Fibroblast of skin of left quadriceps (primary cell): ENCODE measurements at places on chromosomes 16 and 17.

DNA sequence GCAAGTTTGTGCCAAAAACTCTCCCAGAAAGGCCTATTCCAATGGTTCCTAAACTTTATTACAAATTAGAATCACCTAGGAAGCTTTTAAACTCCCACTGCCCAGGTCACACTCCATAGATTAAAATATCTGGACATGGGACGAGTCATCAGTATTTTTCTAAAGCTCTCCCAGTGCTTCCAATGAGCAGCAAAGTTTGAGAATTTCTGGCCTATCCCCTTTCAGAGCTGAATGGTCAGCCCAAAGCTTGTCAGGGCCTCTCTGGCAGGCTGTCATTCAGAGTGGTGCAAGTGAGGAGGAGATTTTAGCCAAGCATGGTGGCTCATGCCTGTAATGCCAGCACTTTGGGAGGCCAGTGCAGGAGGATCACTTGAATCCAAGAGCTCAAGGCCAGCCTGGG is 2.4 kb downstream of the BCL6B start:
- no peak for DNase-seq

GRCh38 chr16:154217-155030 is 2.0 kb downstream of the HBZ start:
- no peak for DNase-seq

DNA sequence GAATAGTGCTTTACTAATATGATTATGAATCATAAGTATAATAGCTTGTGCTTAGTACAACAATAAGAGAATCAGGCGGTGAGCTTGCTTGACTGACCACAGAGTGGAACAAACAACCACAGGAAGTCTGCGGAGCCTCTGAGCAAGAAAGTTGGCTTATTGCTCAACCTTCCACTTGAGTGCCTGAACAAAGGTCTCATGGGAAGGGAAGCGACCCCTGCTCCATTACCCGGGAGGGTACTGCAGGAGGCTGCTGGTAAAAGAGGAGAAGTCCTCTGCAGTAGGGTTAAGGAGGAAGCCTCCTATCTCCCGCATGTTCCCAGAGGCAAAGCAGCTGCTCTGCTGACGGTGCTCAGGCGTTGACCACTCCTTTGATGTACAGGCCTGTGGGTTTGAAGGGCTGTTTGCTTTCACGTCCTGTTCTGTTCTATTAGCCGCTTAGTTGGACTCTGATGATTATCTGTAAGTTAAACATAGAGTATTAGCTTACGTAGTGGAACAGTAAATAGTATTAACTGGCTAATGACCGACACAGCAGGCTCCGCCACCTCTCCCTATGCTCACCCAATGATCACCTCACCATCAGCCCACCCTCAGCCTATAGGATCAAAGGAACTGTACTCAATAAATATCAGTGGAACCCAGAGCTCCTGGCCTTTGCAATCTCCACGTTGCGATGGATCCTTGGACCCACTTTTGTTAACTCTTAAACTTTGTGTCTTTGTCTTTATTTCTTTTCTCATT is 17.5 kb downstream of the ALOX15B start:
- DNase-seq: no peak

GRCh38 chr16:2206780-2207433 is 1.7 kb downstream of the MLST8 start:
- DNase-seq: no peak

GRCh38 chr16:83932304-83932703 is 20.7 kb upstream of the OSGIN1 start:
- no peak for DNase-seq

- no peak for DNase-seq
These were observed 10.7 kb downstream of the SLC5A2 start for GRCh38 chr16:31493506-31494125.

GRCh38 chr17:79163071-79163470 is 88.4 kb downstream of the ENGASE start:
- DNase-seq: no peak

DNA sequence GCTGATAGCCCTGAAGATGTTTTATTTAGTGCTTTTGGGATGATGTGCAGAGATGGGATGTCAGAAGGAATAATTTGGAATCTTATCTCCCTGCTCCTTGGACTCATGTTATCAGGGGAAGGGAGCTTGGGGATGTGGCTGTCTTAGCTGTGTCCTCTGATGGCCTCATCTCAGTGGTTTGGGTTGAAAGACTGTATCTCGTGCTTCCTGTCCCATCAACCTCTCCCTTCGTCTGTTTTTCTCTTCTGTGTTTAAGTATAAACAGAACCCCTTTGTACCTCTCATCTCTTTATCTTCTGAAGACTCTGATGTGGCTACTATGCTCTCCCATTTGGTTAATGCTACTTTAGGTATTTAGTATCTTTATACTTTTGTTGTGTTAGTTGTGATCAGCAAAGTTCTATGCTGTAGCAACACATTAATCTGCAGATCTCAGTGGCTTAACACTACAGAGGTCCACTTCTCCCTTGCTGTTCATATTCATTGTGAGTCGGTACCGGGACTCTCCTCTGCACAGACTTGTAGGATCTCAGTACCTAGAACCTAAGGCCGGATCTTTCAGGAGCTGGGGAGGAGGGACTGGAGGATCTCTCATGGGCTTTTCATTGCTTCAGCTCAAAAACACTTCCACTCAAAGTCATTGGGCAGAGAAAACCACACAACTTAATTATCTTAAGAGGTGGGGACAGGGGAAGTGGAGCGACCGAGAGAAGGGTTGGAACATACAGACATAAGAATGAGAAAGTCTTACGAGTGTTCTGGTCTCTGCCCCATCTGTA is 28.8 kb downstream of the PRKCA start:
- no peak for DNase-seq

GRCh38 chr16:81718637-81719036 is 60.5 kb upstream of the PLCG2 start:
- DNase-seq: no peak

GRCh38 chr17:17401271-17401781 is 75.5 kb upstream of the MED9 start:
- DNase-seq: no peak

GRCh38 chr17:57783338-57783742 is 38.2 kb upstream of the CCDC182 start:
- DNase-seq: peak; percentile 2

GRCh38 chr17:71757156-71757555 is 363.7 kb upstream of the SOX9 start:
- no peak for DNase-seq

DNA sequence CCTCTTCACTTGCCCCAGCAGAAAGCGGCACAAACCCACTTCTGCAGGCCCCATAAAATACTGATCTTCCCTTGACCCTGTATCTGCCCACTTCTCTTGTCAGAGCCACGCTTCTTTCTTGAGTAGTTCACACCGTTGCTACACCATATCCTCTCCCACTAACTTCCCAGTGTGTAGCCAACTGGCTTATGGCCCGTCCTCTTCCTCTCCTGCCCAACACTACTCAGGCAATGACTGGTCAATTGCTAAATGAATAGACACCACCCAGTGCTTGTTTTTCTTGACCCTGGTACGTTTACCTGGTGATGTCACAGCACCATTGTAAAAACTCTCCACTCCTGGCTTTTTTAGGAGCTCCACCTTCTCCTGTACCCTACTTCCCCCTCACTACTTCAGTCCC is 86.9 kb downstream of the NDEL1 start:
- no peak for DNase-seq

DNA sequence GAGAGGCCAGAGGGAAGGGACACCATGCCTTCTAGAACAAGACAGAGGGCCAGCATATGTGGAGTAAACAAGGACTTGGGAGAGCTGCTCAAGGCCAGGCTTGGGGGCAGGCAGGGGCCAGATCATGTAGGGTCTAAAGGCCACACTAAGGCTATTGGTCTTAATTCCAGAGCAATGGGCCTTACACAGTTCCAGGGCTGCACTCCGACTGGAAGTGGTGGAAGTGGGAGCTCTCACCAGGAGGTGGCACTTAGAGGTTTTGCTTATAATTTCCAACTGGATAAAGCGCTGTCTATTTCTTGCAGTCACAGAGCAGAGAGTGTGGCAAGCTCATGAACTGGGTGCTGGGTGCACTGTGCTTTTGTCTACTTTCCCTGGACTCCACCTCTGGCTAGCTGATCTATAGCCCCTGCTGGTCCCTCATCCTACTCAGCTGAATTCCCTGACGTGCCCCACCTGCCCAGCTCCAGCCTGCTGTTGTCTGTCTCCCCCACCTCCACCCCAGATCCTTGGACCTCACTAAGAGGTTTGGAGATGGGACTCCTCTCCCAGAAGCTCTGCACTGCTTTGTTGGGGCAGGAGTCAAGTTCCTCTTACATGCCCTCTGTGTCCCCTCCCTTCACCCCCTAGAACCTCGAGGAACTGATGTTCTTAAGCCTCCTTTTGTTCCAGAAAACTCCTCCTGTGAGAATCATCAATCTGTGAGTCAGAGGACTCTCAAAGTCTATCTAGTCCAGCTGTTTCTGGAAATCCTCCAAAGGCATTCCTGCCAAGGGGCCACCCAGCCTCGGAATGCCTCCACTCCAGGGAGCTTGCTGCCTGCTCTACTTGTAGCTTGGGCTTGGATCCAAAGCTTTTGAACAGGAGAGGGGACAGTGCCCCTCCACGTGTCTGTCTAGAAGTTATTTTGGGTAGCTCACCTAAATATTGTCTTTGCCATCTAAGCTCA is 48.1 kb upstream of the KSR1 start:
- DNase-seq: peak; percentile 50

GRCh38 chr16:30335598-30336474 is 19.3 kb downstream of the CD2BP2 start:
- no peak for DNase-seq

GRCh38 chr17:51422634-51423033 is 162.3 kb downstream of the UTP18 start:
- no peak for DNase-seq

GRCh38 chr17:44623070-44623725 is 33.1 kb upstream of the MEIOC start:
- no peak for DNase-seq

- DNase-seq: no peak
These were observed 18.7 kb upstream of the ADGRG1 start for GRCh38 chr16:57609541-57610401.

DNA sequence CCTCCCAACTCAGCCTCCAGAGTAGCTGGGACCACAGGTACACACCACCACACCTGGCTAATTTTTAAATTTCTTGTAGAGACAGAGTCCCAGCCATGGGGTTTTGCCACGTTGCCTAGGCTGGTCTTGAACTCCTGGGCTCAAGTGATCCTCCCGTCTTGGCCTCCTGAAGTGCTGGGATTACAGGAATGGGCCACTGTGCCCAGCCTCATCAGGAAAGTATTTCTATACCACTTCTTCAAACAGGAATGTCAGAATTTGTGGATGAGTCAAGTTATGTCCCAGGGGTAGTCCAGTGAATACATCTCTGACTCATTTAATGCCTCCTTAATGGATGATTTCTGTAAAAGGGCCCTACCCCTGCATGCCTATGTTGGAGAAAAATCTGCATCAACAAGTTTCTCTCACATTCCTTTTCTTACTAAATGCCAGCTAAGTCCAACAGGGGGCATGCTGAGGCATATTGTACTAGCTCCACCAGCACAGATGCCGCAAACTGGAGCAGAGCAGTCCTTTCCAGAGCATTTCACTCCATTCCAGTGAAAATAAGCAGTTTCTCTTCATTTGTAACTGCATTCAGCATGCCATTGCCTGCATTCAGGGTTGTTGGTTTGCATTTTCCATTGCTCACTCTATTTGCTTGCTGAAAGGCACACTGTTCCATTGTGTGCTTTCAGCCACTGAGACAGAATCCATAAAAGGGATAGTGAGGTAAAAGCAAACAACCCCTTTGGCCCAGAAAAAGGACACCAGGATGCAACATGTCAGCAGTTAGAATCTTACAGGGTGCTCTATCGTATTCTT is 5.3 kb upstream of the CAVIN1 start:
- DNase-seq: peak; percentile 99

- no peak for DNase-seq
These were observed 16.3 kb downstream of the SLC47A1 start for GRCh38 chr17:19549746-19550623.

DNA sequence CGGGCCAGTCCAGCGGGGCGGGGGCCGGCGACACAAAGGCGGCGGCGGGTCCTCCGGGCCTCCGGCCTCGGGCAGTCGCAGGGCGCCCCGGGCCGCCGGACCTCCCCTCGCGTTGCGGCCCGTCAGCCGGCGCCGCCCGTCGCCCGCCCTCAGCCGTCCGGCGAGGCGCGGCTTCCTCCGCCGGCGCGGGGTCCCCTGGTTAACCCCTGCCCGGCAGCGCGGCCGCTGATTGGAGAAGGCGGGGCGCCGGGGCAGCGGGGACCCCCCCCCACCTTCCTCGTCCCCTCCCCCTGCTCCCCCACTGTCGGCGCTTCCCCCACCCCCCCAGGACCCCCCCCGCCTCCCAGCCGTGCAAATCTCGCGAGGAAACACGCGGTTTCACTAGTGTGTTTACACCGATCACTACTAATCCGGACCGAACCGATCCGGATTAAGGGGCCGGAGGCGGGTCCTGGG is at the start of gene TLK2:
TLK2 (plus strand) TSS at position 402 of the 456 bp plus-strand sequence. CDS start 2,301 bp downstream, outside the sequence.
- DNase-seq: peak; percentile 60

- no peak for DNase-seq
These were observed 330.0 kb upstream of the DYNLRB2 start for GRCh38 chr16:80210787-80211186.

GRCh38 chr16:47887496-47887895 is 268.3 kb downstream of the ABCC12 start:
- DNase-seq: no peak
